GM23338 (cell line): ENCODE measurements at places on chromosomes 1 and 21.

DNA sequence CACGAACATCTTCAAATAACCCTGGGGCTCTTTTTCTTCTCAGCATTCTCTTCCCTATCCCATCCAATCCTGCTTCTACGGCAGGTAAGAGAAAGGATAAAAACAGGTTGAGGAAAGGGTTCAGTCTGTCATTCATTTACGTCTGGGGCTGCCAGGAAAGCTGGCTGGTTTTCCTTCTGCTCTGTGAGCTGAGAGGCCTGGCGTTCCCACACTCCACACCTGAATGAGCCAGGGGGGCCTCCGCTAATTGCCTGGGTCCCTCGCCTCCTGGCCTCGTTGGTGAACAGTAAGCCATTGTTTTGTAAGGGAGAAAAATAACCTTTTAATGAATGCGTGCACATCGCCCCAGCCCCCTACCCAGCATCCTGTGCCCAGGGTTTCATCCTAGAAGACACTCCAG, 70.8 kb upstream of the SIM2 start:
- DNase-seq = no peak

- no peak for DNase-seq
Measured at GRCh38 chr1:85555867-85556573, 24.5 kb upstream of the CCN1 start.

GRCh38 chr1:29855561-29856160, 619.3 kb downstream of the PTPRU start:
- DNase-seq = no peak

GRCh38 chr21:46092026-46092764, 5.7 kb upstream of the COL6A2 start:
- no peak for DNase-seq

DNA sequence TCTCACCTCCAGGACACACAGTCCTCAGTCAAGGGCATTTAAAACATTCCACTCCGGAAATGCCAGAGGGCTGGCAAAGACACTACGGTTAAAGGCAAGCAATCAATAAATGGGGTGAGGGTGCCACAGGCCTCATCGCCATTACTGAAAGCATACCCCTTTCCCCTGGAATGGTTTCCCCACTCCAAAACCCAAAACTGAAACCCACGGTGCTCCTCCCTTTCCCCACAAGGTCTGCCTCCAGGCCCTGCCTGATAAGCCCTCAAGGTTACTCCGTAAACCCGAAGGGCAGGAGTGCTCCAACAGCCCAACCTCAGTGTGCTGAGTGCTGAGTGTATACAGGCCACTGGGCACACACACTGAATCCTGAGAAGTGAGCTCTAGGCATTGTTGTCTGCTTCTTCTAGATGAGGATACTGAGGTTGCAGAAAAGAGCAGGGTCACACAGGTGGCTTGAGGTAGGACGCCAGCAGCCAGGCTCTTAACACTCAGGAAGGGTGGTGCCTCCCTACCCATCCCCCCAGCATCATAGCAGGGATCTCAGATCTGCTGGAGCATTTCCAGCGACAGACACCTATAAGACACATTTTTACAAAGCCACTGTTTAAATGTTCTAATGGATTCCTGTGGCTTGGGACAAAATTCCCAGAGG, 29.0 kb downstream of the SSBP3 start:
- no peak for DNase-seq

DNA sequence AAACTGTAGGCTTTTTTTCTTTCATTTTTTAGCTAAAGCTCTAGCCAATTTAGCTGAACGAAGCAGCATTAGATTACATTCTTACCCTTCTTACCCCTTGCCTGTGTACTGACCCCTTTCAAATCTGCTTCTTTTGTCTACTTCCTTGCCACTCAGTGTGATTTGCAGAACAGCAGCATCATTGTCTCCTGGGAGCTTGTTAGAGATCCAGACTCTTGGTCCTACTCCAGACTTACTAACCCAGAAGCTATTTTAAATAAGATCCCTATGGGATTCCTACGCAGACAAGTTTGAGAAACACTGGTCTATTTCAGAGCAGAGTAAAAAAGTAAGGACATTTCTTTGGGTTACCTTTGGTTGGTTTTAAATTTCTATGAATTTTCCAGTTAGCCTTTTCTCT, 13.8 kb downstream of the LRRC39 start:
- no peak for DNase-seq
